ENCODE measurements at places on chromosomes 5 and 9. TPM values are rescaled to one million over a fixed set of nuclear protein-coding genes. Genes with fewer than 3 reads are reported as not detected.

- no peak for DNase-seq
Measured at GRCh38 chr5:173645437-173645807, 29.0 kb upstream of the BOD1 start.

GRCh38 chr9:96487949-96488348, 38.0 kb downstream of the HABP4 start:
- DNase-seq: no peak

GRCh38 chr5:166436872-166437271, 1854.6 kb upstream of the WWC1 start:
- DNase-seq: no peak

DNA sequence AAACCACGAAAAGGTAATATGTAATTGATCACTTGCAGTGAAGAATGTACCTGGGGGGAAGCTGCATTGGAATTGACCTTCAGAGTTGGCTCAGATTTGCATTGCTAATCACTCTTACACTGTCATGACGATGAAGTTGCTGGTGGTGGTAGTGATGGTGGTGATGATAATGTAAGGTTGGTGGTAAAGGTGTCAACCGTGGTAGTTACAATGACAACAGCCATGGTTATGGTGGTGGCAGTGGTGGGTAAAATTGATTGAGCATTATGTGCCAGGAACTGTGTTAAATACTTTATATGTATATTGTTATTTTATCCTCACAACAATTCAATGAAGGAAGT, 282.4 kb downstream of the NR3C1 start:
- DNase-seq: no peak

Gene SPOCK1
- 32.8 TPM for total RNA-seq

- no peak for DNase-seq
Measured at GRCh38 chr5:68134033-68134668, 81.4 kb upstream of the PIK3R1 start.

Gene ENHO
- not detected for total RNA-seq

Gene ZNF618
- 2.2 TPM for total RNA-seq

GRCh38 chr9:91489361-91489899, 65.8 kb upstream of the NFIL3 start:
- no peak for DNase-seq

- DNase-seq: no peak
Measured at GRCh38 chr5:66671305-66671704, 75.1 kb downstream of the MAST4 start.

- no peak for DNase-seq
Measured at GRCh38 chr9:123527981-123528380, 172.0 kb downstream of the CRB2 start.

DNA sequence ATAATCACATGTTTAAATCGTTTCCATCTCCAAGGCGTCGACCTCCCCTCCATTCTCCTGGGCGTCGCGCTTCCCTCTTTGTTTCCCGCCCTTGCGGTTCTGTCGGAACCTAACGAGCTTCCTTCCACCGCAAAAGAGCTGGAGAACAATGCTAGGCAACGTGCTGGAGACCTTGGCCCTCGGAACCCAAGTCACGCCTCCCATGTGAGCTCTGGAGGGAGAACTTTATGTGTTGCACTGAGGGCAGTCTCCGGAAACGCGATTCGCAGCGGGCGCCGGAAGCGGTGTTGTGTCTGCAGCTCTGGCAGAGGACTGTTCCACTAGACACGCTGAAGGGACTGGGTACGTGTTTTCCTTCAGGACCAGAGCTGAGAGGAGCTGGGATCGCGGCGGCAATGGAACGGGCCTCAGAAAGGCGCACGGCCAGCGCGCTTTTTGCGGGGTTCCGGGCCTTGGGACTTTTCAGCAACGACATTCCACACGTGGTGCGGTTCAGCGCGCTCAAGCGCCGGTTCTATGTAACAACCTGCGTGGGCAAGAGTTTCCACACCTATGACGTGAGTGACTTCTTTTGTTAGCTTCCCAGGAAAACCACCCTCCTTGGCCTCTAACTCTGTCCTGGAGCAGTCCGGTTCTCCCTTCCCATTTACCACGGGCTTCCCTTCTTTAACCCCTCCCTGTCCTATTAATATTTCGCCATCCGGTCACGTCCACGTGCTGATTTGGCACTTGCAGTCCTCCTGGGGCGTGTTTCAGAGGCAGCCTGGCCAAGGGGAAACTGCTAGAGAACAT, at the start of gene WDR36:
TSS of gene WDR36 (plus strand) at position 287 of the 792 bp plus-strand sequence. CDS start at position 396, 109 bp downstream.
- peak; percentile 65 for DNase-seq

DNA sequence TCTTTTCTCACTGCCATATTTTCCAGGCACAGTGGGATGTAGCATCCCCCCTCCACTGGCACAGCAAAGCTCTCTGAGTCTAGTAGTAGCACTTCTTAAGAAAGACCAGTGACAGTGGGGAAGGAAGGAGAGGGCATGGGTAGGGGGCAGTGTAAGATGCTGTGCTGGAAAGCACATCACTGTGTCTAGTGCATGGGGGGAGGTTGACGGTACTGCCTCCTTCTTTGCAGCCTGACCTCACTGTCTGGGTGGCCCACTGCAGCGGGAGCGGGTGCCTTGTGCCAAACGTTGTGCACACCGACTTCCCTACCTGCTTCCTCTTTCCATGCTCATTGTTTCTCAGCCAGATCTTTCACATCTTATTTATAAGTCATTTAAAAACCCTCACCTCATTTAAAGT, 91.8 kb downstream of the PDE8B start:
- DNase-seq: no peak

Gene HSPA4
- 68.2 TPM for total RNA-seq

GRCh38 chr9:126113176-126113575, 213.5 kb upstream of the MVB12B start:
- no peak for DNase-seq

GRCh38 chr9:94157050-94157801, 73.0 kb downstream of the PTPDC1 start:
- DNase-seq: peak; percentile 58

Gene PHYHD1
- 14.4 TPM for total RNA-seq

Gene TXNDC8
- total RNA-seq: not detected

- no peak for DNase-seq
Measured at GRCh38 chr9:24351258-24351657, 194.4 kb downstream of the IZUMO3 start.

Gene SLC25A2
- total RNA-seq: not detected

Gene ASS1
- total RNA-seq: 368 TPM

Gene LRRC70
- 6.5 TPM for total RNA-seq

DNA sequence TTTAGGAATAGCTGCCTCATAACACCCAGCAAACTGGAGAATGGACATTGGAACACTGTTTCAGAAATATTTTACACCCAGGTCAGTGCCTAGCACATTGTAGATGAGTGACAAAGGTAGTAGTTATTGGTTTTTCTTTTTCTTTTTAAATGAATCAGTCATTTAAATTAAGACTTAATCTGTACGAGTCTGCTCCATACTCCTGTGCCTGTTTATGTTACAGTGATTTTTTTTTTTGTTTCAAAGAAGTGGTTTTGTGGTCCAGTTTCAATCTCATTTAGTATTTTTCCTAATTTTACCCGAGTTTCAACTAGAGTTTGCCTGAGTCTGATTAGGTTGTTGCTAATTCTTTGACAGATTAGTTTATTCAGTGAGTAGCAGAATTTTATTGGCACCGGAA, 16.2 kb downstream of the LMNB1 start:
- DNase-seq: no peak

DNA sequence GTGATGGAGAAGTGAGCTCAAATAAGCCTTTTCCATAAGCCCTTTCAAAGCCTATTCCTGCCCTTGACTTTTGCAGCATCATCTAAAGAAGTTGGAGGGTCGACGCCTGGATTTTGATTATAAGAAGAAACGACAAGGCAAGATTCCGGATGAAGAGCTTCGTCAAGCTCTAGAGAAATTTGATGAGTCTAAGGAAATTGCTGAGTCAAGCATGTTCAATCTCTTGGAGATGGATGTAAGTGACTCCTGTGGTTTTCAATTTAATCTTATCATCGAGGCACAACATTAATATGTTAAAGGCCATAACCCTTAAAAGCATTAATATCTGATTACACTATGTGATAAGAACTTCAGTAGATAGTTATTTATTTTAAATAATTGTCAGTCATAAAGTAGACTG, 210.4 kb downstream of the SH3GL2 start:
- DNase-seq: no peak
